ENCODE measurements at places on chromosomes 2 and 18. TPM values are rescaled to one million over a fixed set of nuclear protein-coding genes. Genes with fewer than 3 reads are reported as not detected.

The HS6ST1 gene
- 13.0 TPM for total RNA-seq

The RGPD4 gene
- total RNA-seq = not detected

The SLC5A7 gene
- not detected for total RNA-seq

The NMUR1 gene
- total RNA-seq = 1.4 TPM

The STRADB gene
- 14.6 TPM for total RNA-seq

The BMP10 gene
- total RNA-seq = 0.27 TPM

The PSD4 gene
- 338 TPM for total RNA-seq

The ARL4C gene
- total RNA-seq = 375 TPM

The MMADHC gene
- total RNA-seq = 95.4 TPM

The HOXD12 gene
- total RNA-seq = not detected

The KANSL1L gene
- 5.4 TPM for total RNA-seq

The OXER1 gene
- 0.49 TPM for total RNA-seq

The NETO1 gene
- not detected for total RNA-seq

The SAG gene
- total RNA-seq = not detected

The VIT gene
- total RNA-seq = not detected

The ANKRD53 gene
- total RNA-seq = not detected

The TMEM163 gene
- 0.76 TPM for total RNA-seq

The DSG4 gene
- not detected for total RNA-seq

The CRACDL gene
- 1.2 TPM for total RNA-seq

The ICOS gene
- total RNA-seq = 63.1 TPM

The LOXHD1 gene
- 0.05 TPM for total RNA-seq

The HOXD3 gene
- not detected for total RNA-seq

The MALL gene
- not detected for total RNA-seq

The SP140 gene
- total RNA-seq = 111 TPM

The SCN7A gene
- total RNA-seq = not detected

The RRM2 gene
- 333 TPM for total RNA-seq

The CIB4 gene
- total RNA-seq = not detected

The TBR1 gene
- total RNA-seq = 0.05 TPM

The CHST9 gene
- total RNA-seq = not detected

The RAB6D gene
- not detected for total RNA-seq
